ENCODE measurements at places on chromosomes 16 and 17.

DNA sequence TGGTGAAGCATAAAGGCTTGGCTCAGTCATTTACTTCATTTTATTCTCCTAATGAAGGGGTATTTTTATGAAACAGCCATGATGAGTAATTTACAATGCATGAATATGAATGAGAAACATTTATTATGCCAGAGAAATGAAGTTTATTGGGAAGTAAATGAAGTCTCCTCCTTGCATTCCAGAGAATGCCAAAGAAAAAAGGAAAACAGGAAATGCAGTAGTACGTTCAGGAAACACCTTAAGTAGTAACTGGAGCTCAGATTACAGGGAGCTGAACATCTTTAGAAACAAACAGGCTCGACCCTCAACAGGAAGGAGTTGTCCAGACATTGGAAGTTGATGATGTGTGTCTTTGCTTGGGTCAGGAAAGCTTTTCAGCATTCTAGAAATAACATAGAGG lies 4.6 kb downstream of the KRT34 start:
- DNase-seq, result no peak

GRCh38 chr16:65124596-65124995 lies 2.7 kb upstream of the CDH11 start:
- no peak for DNase-seq

GRCh38 chr17:78892936-78893379 lies 10.0 kb downstream of the CEP295NL start:
- DNase-seq, result no peak

GRCh38 chr16:56653218-56653617 lies 1.5 kb downstream of the MT1B start:
- no peak for DNase-seq

DNA sequence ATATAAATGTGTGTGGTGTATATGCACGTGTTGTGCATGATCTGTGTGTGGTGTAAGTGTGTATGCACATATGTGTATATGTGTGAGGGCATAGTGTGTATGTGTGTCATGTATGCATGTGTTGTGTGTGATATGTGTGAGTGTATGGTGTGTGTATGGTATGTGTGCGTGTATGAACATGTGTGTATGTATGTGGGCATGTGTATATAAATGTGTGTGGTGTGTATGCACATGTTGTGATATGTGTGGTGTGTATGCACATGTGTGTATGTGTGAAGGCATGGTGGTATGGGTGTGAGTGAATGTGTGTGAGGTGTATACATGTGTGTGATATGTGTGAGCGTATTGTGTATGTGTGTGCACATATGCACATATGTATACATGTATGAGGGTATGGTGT lies 198.7 kb downstream of the RBFOX3 start:
- DNase-seq, result no peak

Data from SHP77 (cell line).